ENCODE measurements at places on chromosomes 6 and 20. TPM values are rescaled to one million over a fixed set of nuclear protein-coding genes. Genes with fewer than 3 reads are reported as not detected.

Gene PDSS2
- 9.0 TPM for total RNA-seq

Gene ARMH2
- total RNA-seq: not detected

Gene CDYL
- total RNA-seq: 117 TPM

Gene SIRPG
- not detected for total RNA-seq

Gene SYCP2L
- 9.1 TPM for total RNA-seq

Gene GSTA1
- total RNA-seq: 0.94 TPM

Gene EBF4
- total RNA-seq: 30.1 TPM

Gene CYP24A1
- total RNA-seq: 0.71 TPM

Gene CST3
- total RNA-seq: 1,844 TPM

Gene TNXB
- 29.2 TPM for total RNA-seq

Gene TUBB2B
- total RNA-seq: 233 TPM

Gene GCM1
- not detected for total RNA-seq

Gene RBPJL
- total RNA-seq: not detected

Gene LHFPL5
- total RNA-seq: 6.8 TPM

Gene TTK
- 1.2 TPM for total RNA-seq

Gene CDSN
- not detected for total RNA-seq

Gene HSP90AB1
- total RNA-seq: 964 TPM

Gene SCRT2
- 2.2 TPM for total RNA-seq

Gene FGD2
- total RNA-seq: 14.8 TPM

Gene KHDC1
- 11.9 TPM for total RNA-seq

Gene TNNC2
- 3.3 TPM for total RNA-seq

Gene HS3ST5
- 10.0 TPM for total RNA-seq

Gene ZNF831
- 2.8 TPM for total RNA-seq

Gene AURKA
- total RNA-seq: 4.2 TPM

Gene WFDC10B
- not detected for total RNA-seq

Gene TREM1
- total RNA-seq: 2.1 TPM

Gene PDE7B
- 13.7 TPM for total RNA-seq

Gene FAM184A
- 23.9 TPM for total RNA-seq

Gene SAPCD1
- total RNA-seq: 1.0 TPM

Gene DTNBP1
- total RNA-seq: 46.2 TPM

Gene TBXT
- not detected for total RNA-seq

Gene PRDM13
- not detected for total RNA-seq

Gene RFX6
- total RNA-seq: not detected

Gene B3GAT2
- 12.9 TPM for total RNA-seq

Gene ULBP1
- total RNA-seq: not detected

Gene TREML4
- total RNA-seq: not detected

Gene BFSP1
- total RNA-seq: 4.7 TPM

Gene TRAM2
- 4.3 TPM for total RNA-seq

Gene OPN5
- total RNA-seq: not detected
